Inflammatory macrophage treated with lipopolysaccharide for 4 hours (primary cell): ENCODE measurements at places on chromosomes 11 and 22.

- no peak for DNase-seq
These were observed 29.7 kb upstream of the TMPRSS4 start for GRCh38 chr11:118046964-118047700.

- peak; percentile 77 for DNase-seq
These were observed 64.7 kb upstream of the ASPHD2 start for GRCh38 chr22:26364066-26365015.

DNA sequence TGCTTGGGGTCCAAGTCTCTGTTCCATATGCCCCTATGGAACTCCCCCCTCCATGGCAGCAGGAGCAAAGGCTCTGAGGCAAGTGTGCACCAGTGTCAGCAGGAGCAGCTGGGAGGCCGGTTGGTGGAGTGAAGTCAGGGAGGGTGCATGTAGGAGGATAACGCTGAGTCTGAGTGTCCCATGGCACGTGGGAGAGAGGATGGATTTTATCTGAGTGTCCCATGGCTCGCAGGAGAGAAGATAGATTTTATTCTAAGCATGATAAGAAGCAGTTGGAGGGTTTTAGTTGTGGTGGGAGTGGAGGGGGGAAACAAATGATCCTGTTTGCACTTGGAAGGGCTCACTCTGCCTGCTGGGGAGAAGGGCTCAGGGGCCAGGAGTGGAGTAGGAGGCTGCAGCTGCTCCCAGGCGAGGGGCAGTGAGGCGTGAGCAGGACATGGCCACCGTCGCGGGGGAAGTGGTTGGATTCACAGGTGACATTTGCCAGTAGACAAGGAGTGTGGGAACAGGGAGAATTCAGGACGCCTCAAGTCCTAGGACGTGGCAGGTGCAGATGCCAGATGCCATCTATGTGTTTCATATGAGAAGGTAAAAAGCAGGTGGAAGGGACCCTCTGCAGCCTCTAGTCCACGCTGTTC lies 33.6 kb upstream of the PARVG start:
- DNase-seq, result no peak

DNA sequence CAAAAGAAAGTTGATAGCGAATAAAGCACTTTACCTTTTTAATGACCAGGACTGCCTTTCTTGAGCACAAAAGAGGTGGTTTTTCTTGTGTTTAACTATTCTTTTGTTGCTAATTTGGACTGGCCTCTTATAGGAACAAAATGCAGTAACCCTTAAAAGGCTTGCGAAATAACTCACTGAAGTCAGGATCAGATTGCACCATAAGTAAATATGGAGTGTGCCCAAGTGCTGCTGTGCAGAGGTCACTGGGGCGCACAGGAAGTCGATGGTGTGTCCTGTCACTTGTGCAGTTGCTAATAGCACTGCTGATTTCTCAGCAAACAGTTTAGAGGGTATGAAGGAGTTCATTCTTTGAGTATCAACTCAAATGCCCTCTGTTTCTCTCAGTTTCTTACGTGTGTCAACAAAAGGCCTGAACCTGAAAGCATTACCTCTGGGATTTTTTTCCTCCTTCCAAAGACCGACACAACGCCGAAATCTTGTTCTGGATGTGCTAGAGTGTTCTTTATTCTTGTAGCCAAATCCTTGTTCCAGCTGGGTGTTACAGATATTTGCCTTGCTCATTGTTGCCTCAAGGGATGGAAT lies 71.3 kb downstream of the ATXN10 start:
- DNase-seq, result peak; percentile 71

DNA sequence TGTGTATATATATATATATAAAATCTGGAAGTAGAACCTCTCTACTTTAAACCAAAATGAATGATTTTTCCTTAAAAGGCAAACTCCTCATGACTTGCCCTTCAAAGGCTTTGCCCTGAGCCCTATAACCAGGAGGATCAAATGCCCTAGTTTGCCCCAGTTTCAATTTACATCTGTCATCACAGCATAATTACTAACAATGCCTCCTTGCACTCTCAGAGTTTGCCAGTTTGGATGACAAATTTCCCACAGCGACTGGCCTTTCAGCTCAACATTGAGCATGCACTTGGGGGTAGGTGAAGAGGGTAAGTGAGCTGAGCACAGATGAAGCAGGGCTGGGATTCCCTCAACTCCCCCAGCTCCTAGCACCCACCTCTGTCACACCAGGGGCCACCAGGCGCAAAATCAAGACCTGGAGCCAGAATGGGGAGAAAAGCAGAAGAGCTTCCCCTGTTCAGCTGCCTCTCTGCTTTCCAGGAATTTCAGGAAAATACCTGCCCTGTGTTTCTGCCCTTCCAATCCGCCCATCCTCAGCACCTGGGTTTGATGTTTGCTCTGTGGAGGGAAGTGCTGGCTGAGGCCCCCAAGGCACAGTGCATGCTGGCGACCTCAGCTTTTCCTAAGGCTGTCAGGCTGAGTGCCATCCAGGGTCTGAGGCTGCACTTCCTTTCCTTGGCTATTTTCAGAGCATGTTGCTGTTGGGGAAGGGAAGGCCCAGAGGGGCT lies 67.5 kb downstream of the ADAMTS15 start:
- DNase-seq, result no peak

DNA sequence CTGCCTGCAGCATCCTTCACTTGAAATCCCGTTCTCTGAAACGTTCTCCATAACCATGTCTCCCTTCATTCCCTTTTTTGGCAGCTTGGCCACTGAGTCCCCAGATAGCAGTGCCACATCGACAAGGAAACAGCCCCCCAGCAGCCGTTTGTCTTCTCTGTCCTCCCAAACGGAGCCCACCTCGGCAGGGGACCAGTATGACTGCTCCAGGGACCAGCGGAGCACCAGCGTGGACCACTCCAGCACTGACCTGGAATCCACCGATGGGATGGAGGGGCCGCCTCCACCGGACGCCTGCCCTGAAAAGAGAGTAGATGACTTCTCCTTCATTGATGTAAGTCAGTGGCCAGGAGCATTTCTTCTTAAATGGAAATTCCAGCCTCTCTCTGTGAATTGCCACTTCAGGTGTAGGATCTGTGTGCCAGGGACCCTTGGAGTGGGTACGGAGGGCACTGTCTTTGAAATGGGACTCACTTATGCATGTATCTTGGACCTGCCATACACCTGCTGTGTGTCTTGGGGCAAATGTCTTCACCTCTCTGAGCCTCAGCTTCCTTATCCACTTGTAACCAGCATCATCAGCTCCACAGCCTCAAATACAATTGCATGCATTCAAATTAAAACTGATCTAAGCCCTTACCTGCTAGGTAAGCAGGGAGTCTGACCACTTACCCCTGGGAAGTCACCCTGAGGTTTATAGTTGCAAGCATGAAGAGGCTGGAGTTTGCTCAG lies 25.3 kb upstream of the CRYBB3 start:
- DNase-seq, result no peak

GRCh38 chr11:57432149-57432561 lies 5.2 kb upstream of the SLC43A3 start:
- DNase-seq, result peak; percentile 87

DNA sequence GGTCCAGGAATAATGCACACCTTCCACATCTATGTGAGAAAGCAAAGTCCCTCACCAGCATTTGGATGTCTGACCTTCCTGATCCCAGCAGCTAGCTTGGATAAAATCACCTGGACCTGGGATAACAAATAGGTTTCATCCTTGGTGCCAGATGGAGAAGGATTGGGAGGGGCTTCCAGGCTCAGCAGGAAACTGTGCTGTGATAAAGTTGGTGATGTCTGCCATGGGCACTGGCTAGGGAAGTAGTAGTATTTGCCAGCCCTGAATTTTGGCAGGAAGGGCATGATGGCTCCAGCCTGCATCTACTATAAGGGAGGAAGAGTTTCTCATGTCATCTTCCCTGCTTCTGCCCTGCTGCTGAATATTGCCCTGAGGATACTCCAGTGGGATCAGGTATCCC lies 37.5 kb downstream of the C11orf91 start:
- no peak for DNase-seq

DNA sequence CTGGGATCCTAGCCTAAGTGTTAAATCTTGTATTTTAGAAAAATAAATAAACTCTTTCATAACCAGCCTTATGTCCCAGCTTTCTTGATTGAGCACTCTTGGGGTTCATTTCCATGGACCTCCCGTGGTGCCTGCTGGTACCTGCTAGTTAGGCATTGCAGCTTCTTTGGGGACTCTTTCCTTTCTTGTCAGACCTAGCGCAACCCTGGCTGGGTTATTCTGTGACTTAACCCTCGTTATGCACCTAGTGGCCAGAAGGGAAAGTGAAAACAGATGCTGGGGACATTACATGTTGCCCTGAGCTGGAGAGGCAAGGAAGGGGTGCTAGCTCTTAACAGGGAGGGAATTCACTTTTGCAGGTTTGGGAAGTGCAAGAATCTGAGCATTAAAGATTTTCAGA lies 46.8 kb downstream of the APIP start:
- no peak for DNase-seq

DNA sequence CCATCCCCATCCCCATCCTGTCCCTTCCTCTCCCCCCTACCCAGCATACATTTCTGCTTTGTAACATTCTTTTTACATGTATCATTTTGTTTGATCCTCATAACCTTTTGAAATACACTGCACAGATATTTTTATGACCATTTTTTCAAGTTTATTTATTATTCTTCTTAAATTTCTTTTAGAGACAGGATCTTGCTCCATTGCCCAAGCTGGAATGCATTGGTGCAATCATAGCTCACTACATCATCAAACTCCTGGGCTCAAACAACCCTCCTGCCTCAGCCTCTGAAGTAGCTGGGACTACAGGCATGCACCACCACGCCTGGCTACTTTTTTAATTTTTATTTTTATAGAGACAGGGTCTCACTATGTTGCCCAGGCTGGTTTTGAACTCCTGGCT lies 99.4 kb upstream of the AKIP1 start:
- no peak for DNase-seq

GRCh38 chr22:30406400-30406799 lies 9.6 kb downstream of the SEC14L2 start:
- DNase-seq, result no peak

DNA sequence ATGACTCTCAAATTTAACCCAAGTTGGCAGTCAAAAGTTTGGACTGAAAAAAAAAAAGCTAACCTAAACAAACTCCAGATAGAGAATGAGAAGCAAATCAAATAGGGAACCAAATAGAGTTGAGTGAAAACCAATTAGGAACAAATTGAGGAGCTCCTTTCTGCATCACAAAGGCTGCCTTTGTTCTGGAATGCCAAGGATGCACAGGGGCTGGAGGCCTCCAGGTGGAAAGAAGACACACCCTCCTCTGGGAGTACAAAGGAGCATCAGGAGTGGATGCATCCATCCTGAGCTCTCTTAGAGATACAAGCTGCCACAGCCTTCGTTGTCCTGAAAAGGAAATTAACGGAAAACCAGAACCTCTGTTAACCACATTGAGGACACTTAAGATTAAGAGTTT lies 73.3 kb downstream of the MRGPRX1 start:
- DNase-seq, result no peak

GRCh38 chr22:32352681-32353080 lies 5.0 kb upstream of the RFPL3 start:
- DNase-seq, result no peak

DNA sequence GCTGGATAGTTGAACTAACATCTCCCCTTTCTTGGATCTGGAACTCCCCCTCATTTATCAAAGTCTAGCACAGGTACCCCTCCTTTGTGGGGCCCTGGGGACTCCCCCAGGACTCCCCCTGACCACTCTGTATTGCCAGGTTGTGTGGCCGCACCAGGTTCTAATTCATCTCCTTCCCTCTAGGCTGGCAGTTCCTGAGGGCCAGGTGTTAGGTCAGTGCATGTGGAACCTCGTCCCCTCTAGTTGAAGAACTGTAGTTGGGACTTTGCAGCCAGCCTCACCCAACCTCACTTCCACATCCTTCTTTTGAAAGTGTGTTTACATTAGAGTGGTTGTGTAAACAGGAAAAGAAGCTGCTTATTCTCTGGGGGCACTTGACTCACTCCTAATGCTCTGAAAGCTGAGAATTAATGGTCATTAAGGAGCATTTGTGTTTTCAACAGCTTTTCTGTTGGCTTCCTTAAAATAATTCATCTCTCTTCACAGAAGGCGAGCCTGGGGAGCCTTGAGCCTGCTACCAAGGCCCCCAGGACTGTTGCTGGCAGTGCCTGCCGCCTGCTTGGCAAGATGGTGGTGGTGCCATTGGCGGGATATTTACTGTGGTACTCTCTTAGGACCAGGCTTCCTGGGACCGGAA lies 11.8 kb downstream of the UPB1 start:
- peak; percentile 82 for DNase-seq

GRCh38 chr22:33658775-33659174 lies 261.5 kb downstream of the LARGE1 start:
- DNase-seq, result no peak

DNA sequence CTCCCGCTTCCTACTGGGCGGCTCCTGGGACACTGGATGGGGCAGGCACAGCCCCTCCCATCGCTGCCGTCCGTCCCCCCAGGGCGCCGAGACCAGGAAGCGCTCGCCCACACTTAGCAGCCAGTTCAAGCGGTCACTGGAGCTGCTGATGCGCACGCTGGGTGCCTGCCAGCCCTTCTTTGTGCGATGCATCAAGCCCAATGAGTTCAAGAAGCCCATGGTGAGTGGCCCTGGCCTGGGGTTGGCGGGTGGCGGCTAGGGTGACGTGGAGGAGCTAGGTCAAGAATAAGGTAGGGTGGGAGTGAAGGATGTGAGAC lies 44.6 kb downstream of the MYO7A start:
- DNase-seq, result no peak

- DNase-seq, result no peak
These were observed 88.3 kb downstream of the AMOTL1 start for GRCh38 chr11:94856443-94856842.

DNA sequence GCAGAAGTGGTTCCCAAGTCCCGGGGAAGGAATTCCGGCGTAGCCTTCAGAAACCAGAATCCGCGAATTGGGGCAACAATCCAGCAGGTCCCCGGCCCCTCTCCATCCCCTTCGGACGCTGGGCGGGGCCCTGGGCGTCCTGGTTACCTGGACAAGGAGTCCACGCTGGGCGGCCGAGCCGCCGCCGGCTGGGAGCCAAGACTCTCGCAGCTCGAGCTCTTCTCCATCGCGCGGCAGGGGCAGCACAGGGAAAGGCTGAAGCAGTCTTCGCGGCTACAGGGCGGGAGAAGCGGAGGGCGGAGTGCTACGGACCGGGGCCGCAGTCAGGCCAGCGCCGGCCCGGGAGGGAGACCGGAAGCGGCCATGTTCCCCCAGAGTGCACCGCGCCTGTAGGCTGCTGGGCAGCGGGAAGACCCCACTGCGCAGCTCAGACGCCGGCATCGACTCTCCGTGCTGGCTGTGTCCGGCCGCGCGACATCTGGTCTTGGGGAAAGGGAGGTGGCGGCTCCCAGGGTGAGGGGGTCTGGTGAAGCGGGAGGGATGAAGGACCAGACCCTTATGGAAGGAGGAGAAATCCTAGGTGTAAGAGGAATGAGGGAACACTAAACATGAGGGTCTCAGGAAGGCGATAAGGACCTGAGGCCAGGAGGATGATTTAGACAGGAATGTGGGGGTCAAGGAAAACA lies at the start of gene MTMR2:
TSS of gene MTMR2 (minus strand) at position 380 of the 686 bp plus-strand sequence. CDS start at position 227, 153 bp downstream.
- DNase-seq, result peak; percentile 70

- no peak for DNase-seq
These were observed 1.7 kb upstream of the MUC5B start for GRCh38 chr11:1220941-1221721.

DNA sequence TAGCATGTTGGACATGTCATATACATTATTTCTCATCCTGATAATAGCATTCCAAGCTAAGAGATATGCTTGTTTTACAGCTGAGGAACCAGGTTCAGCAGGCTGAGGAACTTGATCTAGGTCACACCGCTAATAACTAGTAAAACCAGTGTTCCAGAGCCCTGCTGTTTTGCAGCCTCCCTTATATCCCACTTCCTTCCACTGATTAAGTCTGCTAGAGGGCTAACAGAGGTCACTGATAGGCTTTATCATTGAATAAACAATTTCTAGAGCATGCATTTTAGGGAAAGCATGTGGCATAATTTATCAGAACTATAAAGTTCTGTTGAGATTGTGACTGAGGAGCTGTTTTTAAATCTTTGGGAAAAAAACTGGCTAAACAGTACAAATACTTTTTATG lies 54.0 kb downstream of the UVRAG start:
- no peak for DNase-seq
